CD8-positive, alpha-beta memory T cell (primary cell): ENCODE measurements at places on chromosomes 12 and 14. TPM values are rescaled to one million over a fixed set of nuclear protein-coding genes. Genes with fewer than 3 reads are reported as not detected.

CCDC184 gene
- 0.72 TPM for total RNA-seq

- H3K27me3 ChIP-seq = no peaks in the 10 kb centered on the region
- DNase-seq = no peak
- H3K36me3 ChIP-seq = no peaks in the 10 kb centered on the region
- H3K4me3 ChIP-seq = no peak overlapping the region
- H3K4me1 ChIP-seq = no peaks in the 10 kb centered on the region
- no peak overlapping the region for H3K27ac ChIP-seq
Measured at GRCh38 chr12:38745601-38746000, 159.8 kb downstream of the CPNE8 start.

PXN gene
- total RNA-seq = 33.7 TPM

MYH6 gene
- not detected for total RNA-seq

- H3K4me1 ChIP-seq = no peaks in the 10 kb centered on the region
- no peak overlapping the region for H3K27ac ChIP-seq
- H3K4me3 ChIP-seq = no peak overlapping the region
- no peak for DNase-seq
Measured at GRCh38 chr14:94560291-94560665, 964 bp upstream of the SERPINA4 start.

SMIM41 gene
- total RNA-seq = not detected

SLC8A3 gene
- total RNA-seq = not detected

MYF6 gene
- not detected for total RNA-seq

GRCh38 chr12:31235868-31236395, 90.0 kb downstream of the SINHCAF start:
- no peak overlapping the region for H3K4me3 ChIP-seq
- H3K27ac ChIP-seq = no peak overlapping the region
- H3K4me1 ChIP-seq = no peaks in the 10 kb centered on the region
- H3K36me3 ChIP-seq = no peaks in the 10 kb centered on the region
- no peak for DNase-seq
- H3K27me3 ChIP-seq = peaks cover 3% of the 10 kb centered on the region

GRCh38 chr14:36805131-36805559, 143.5 kb downstream of the PAX9 start:
- H3K27me3 ChIP-seq = no peaks in the 10 kb centered on the region
- H3K27ac ChIP-seq = no peak overlapping the region
- no peak for DNase-seq
- no peaks in the 10 kb centered on the region for H3K36me3 ChIP-seq
- H3K4me1 ChIP-seq = no peaks in the 10 kb centered on the region

- DNase-seq = no peak
- no peaks in the 10 kb centered on the region for H3K27me3 ChIP-seq
- no peak overlapping the region for H3K27ac ChIP-seq
- no peaks in the 10 kb centered on the region for H3K36me3 ChIP-seq
- no peak overlapping the region for H3K4me3 ChIP-seq
Measured at GRCh38 chr12:94112121-94112520, 36.3 kb upstream of the PLXNC1 start.

DNA sequence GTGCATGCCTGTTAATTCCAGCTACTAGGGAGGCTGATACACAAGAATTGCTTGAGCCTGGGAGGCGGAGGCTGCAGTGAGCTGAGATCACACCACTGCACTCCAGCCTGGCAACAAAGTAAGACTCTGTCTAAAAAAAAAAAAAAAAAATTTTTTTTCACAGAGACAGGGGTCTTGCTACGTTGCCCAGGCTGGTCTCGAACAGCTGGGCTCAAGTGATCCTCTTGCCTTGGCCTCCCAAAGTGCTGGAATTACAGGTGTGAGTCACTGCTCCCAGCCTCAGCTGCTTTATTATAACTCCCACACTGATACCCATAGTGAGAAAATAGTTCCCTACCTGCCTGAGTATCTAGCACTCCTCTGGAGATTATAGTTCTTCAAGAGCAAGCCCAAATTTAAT, 11.2 kb downstream of the HAUS4 start:
- H3K4me1 ChIP-seq = no peaks in the 10 kb centered on the region
- no peak overlapping the region for H3K27ac ChIP-seq
- no peak overlapping the region for H3K4me3 ChIP-seq
- no peaks in the 10 kb centered on the region for H3K27me3 ChIP-seq
- peaks cover 5% of the 10 kb centered on the region for H3K36me3 ChIP-seq
- no peak for DNase-seq

EPYC gene
- total RNA-seq = not detected

DNA sequence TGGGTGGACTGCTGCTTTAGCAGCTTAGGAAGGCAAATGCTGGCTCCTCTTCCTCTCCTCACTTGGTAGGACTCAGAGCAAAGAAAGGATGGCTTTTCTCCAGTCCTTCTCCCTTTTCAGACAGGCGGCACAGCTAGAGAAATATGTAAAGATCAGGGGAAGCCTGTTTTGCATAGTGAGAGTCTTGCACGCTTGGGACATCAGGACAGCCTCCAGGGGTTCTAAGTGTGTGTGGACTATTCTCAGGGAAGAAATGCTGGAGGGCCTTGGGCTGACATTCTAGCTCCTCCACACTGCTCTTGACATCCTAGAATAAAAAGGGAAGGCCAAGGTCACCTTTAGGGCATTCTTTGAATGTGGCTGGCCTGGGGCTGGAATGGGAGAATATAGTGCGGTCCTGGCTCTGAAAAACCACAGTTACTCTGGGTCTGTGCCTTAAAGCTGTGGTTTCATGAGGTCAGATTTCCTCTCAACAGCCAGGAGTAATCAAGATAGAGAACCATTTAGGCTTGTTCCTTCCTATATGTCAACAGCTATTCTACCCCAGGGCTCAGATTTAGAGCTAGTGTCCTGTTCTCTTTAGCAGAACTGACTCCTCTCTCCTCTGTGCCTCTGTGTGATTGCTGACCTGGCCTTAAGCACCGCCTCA, 24.3 kb downstream of the CMA1 start:
- peaks cover 19% of the 10 kb centered on the region for H3K4me1 ChIP-seq
- H3K36me3 ChIP-seq = no peaks in the 10 kb centered on the region
- DNase-seq = peak; percentile 9

DHRS1 gene
- 9.3 TPM for total RNA-seq

ZDHHC22 gene
- total RNA-seq = not detected

GRCh38 chr12:102542816-102543440, 62.6 kb upstream of the IGF1 start:
- H3K27ac ChIP-seq = no peak overlapping the region
- no peaks in the 10 kb centered on the region for H3K4me1 ChIP-seq
- no peaks in the 10 kb centered on the region for H3K27me3 ChIP-seq
- DNase-seq = no peak

GRCh38 chr12:70876952-70877351, 43.6 kb downstream of the PTPRR start:
- H3K27me3 ChIP-seq = no peaks in the 10 kb centered on the region
- no peak for DNase-seq
- no peak overlapping the region for H3K4me3 ChIP-seq
- no peaks in the 10 kb centered on the region for H3K36me3 ChIP-seq
- no peak overlapping the region for H3K27ac ChIP-seq
- H3K4me1 ChIP-seq = no peaks in the 10 kb centered on the region

CD9 gene
- 16.2 TPM for total RNA-seq

GRCh38 chr12:68042212-68042699, 53.0 kb downstream of the IFNG-AS1 start:
- H3K4me1 ChIP-seq = no peaks in the 10 kb centered on the region
- no peak overlapping the region for H3K27ac ChIP-seq
- no peak for DNase-seq
- no peaks in the 10 kb centered on the region for H3K27me3 ChIP-seq

- H3K4me3 ChIP-seq = no peak overlapping the region
- no peak overlapping the region for H3K27ac ChIP-seq
- no peak for DNase-seq
- H3K27me3 ChIP-seq = no peaks in the 10 kb centered on the region
- H3K36me3 ChIP-seq = no peaks in the 10 kb centered on the region
Measured at GRCh38 chr14:46325777-46326176, 325.8 kb downstream of the RPL10L start.

DNA sequence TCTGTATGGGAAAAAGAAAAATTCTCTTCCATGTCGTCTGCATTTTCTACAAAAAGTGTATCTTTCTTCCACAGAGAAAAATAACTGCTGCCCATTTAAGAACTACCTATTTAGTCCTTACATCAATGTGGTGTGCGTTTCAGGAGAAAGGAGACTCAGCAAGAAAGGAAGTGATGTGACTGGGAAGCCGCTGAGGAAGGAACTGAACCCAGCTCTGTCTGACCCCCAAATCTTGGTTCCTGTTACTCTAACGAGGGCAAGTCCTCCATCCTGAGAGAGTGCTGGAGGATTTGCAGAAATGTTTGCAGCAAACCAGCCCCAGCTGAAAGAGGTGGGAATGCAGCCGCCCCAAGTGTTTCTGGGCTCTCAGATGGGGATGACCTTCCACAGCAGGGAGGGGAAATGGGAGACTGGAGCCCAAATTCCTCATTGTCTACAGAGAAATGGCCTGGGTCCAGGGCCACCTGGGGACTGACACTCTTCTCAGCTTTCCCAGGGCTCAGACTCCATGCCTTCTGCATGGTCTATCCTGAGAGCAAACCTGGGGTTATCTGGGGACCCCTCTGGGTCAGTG, 6.7 kb upstream of the MLEC start:
- H3K36me3 ChIP-seq = no peaks in the 10 kb centered on the region
- H3K27ac ChIP-seq = no peak overlapping the region
- no peak overlapping the region for H3K4me3 ChIP-seq
- no peaks in the 10 kb centered on the region for H3K4me1 ChIP-seq
- H3K27me3 ChIP-seq = no peaks in the 10 kb centered on the region

CD4 gene
- total RNA-seq = 1.2 TPM

ITGA5 gene
- total RNA-seq = 25.7 TPM

POTEG gene
- not detected for total RNA-seq

DNA sequence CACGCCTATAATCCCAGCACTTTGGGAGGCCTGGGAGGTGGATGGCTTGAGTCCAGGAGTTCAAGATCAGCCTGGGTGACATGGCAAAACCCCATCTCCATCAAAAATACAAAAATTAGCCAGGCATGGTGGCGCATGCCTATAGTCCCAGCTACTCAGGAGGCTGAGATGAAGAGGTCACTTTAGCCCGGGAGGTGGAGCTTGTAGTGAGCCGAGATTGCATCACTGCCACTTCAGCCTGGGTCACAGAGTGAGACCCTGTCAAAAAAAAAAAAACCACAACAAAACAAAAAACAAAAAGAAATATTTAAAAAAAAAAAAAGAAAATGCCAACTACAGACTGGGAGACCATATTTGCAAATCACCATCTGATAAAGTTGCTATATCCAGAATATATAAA, 17.5 kb downstream of the WDR89 start:
- no peak for DNase-seq
- no peaks in the 10 kb centered on the region for H3K36me3 ChIP-seq
- no peaks in the 10 kb centered on the region for H3K27me3 ChIP-seq
- no peak overlapping the region for H3K27ac ChIP-seq
- peaks cover 3% of the 10 kb centered on the region for H3K4me1 ChIP-seq
- H3K4me3 ChIP-seq = no peak overlapping the region

GRCh38 chr14:35164849-35165248, 42.5 kb downstream of the PRORP start:
- H3K27me3 ChIP-seq = no peaks in the 10 kb centered on the region
- H3K4me3 ChIP-seq = no peak overlapping the region
- DNase-seq = no peak
- peaks cover 5% of the 10 kb centered on the region for H3K36me3 ChIP-seq
- peaks cover 19% of the 10 kb centered on the region for H3K4me1 ChIP-seq
- no peak overlapping the region for H3K27ac ChIP-seq

NXPH4 gene
- total RNA-seq = 0.47 TPM

DNA sequence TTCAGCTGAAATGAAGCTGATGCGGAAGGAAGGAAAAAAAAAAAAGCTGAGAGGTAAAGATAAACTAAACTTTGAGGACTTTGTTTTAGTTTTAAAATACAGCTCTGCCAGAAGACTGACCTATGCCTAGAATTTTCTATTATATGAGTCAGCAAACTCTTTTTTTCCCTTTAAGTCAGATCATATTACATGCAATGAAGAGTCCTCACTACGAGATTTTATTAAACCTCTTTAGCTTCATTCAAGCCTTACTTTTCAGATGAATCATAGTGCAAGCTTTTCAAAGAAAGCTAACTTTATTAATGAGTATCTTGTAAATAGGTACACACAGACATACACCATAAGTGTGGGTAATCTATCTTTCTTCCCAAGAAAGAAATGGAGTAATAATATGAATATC, 57.8 kb upstream of the FSCB start:
- H3K27me3 ChIP-seq = no peaks in the 10 kb centered on the region
- H3K27ac ChIP-seq = no peak overlapping the region
- H3K36me3 ChIP-seq = no peaks in the 10 kb centered on the region
- no peak for DNase-seq

OAS1 gene
- total RNA-seq = 4.5 TPM

DNA sequence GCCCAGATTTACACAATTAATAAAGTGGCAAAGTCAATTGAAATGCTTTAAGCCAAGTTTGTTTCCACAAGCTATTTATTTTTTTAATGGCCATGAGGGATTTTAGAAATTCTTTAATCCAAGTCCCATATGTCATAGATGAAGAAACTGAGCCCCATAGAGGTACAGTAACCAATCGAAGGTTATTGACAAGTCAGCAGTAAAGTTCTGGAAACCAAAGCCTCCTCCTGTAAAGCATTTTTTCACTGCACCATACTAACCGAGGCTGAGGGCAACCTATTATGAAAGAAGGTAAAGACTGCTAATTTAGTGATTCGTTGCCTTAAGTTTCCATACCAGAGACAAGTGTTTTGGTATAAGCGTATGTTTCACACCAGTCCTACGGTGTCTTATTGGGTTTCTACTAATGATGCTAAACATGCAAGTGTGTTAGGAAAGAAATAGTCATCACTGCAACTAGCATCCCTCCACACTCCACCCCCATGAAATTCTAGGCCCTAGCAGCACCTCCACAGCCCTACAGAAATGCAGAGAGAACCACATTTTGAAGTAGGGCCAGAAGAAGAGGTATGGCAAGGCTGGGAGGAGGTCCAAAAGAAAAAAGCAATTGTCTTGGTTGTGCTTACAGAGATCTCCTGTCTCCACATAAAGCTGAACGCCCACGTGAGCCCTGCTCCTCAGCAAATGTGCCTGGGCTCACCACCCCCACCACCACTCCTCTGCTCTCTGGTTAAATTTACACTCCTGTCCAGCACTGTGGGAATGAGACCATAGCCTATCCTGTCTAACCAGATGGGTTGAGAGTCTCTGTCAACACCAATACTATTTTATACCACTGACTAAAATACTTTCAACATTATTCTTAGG, 271.1 kb upstream of the G2E3 start:
- H3K4me1 ChIP-seq = no peaks in the 10 kb centered on the region
- H3K36me3 ChIP-seq = no peaks in the 10 kb centered on the region
- no peaks in the 10 kb centered on the region for H3K27me3 ChIP-seq
- no peak for DNase-seq
- no peak overlapping the region for H3K4me3 ChIP-seq

A2ML1 gene
- total RNA-seq = not detected
